ENCODE measurements at places on chromosomes 4 and X.

GRCh38 chr4:83993774-83994173, 457.9 kb downstream of the GPAT3 start:
- no peak for DNase-seq

- no peak for DNase-seq
Measured at GRCh38 chr4:184165291-184165690, 52.4 kb downstream of the ENPP6 start.

GRCh38 chrX:32448320-32448719, 763.0 kb downstream of the DMD start:
- DNase-seq, result no peak

GRCh38 chrX:137401092-137401491, 164.8 kb upstream of the ZIC3 start:
- no peak for DNase-seq

GRCh38 chr4:6208416-6208815, 8.1 kb upstream of the JAKMIP1 start:
- no peak for DNase-seq

DNA sequence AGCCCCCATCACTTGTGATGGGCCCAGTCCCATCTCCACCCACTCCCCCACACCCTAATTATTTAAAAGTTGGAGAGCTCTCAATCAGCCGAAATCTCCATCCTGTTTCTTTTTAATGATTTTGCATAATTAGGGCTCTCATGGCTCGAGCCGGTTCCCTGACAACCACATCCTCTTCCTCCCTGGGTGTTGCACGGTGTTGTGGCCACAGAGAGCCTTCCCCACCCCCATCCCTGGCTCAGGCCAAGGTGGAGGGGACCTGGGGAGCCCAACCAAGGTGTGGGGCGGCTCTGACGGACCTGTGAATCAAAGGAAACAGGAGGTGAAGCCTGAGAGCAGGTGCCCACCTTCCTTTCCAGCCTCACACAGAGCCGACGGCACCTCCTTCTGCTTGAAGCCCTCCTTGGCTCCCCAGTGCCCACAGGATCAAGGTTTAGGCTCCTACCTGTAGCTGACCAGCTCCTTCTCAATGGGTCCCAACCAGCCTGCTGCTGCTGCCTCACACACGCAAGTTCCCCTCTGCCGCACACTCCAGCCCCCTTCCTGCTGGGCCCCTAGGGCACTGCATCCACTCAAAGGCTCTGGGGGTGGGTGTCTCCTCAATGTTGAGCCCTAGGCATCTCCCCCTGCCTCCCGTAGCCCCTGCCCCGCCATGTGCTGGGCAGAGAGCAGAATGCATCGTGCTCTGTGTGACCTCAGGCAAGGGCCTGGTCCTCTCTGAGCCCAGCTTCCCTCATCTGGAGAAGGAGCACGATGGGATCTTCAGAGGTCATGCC, 68.7 kb downstream of the WFS1 start:
- no peak for DNase-seq

GRCh38 chr4:183853548-183853940, 51.6 kb upstream of the STOX2 start:
- DNase-seq, result no peak

- no peak for DNase-seq
Measured at GRCh38 chr4:23135792-23136645, 443.3 kb downstream of the GBA3 start.

- no peak for DNase-seq
Measured at GRCh38 chr4:123399627-123400358, 3.2 kb downstream of the SPRY1 start.

GRCh38 chrX:138349351-138349750, 362.2 kb downstream of the FGF13 start:
- no peak for DNase-seq

GRCh38 chr4:147597561-147597960, 19.6 kb upstream of the TMEM184C start:
- DNase-seq, result no peak

DNA sequence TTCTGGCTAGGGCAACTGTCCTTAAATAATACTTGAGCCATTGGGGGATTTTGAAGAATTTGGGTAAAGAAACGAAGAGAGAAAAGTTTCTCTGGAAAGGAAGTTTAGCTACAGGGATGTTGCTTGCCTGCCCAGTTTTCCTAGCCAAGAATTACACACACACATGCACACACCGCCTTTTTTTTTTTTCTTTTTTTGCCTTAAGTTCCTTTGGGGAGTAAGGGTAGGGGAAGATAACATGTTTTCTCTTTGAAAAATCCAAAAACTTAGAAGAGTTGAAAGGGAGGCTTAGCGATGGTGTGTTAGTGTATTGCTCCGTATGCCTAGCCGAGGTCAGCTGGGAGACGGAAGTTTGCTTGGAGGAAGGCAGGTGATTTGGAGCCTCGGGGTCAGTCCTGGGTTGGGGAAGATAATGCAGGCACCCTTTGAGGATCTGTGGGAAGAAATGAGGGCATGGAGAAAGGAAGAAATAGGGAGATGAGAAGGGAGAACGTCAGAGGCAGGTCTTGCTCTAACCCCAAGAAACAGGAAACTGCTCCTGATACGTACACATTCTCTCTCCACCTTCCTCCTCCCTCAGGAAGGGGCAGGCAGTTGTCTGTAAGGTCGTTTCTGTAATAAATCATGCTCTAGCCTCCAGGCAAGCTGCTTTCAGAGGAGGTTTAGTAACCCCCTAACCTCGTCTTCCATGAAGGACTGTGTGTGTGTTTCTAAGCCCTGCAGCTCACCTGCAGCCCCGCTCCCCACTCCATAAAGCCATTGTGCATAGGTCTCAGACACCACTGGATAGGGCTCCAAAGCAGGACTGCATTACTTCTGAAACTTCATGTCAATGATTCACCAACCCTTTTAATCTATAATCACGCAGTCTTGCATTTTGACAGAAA, 10.5 kb downstream of the KLF3 start:
- no peak for DNase-seq

- DNase-seq, result no peak
Measured at GRCh38 chr4:2847302-2847871, 3.7 kb downstream of the ADD1 start.

GRCh38 chr4:48311896-48312295, 29.4 kb upstream of the SLAIN2 start:
- no peak for DNase-seq

DNA sequence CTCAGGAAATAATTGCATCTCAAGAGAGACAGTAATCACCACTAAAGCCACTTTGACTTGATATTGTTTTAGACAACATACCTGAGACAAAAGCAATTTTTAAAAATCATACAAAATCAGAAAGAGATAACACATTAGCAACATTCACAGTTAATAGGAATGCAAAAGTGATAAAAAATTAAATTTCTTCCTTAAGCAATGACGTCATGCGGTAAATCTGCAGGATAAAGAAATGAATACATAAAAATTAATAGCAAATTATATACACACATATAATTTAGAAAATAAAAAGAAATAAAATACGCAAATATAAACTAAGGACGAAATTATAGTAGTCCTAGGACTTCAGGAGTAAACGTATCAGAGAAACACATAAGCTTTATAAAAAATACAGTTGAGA, 866.5 kb upstream of the PRKX start:
- no peak for DNase-seq

DNA sequence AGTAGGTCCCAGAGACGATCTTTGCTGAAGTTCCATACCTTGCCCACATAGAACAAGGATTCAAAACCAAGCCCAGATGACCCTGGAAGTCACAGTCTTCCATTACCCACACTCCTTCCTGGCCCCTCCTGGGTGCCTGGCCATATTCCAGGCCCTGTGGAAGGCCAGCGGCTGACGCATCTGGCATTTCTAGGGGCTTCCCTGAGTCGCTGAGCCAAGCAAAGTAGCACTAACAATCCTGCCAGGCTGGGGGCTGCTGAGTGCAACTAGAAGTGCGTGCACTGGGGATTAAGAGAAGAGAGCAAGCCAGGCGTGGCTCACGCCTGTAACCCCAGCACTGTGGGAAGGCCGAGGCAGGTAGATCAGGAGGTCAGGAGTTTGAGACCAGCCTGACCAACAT, 175.2 kb upstream of the CPEB2 start:
- DNase-seq, result no peak

GRCh38 chr4:185800266-185800945, 11.6 kb downstream of the SORBS2 start:
- no peak for DNase-seq

- DNase-seq, result no peak
Measured at GRCh38 chr4:83625821-83626220, 89.9 kb downstream of the GPAT3 start.

DNA sequence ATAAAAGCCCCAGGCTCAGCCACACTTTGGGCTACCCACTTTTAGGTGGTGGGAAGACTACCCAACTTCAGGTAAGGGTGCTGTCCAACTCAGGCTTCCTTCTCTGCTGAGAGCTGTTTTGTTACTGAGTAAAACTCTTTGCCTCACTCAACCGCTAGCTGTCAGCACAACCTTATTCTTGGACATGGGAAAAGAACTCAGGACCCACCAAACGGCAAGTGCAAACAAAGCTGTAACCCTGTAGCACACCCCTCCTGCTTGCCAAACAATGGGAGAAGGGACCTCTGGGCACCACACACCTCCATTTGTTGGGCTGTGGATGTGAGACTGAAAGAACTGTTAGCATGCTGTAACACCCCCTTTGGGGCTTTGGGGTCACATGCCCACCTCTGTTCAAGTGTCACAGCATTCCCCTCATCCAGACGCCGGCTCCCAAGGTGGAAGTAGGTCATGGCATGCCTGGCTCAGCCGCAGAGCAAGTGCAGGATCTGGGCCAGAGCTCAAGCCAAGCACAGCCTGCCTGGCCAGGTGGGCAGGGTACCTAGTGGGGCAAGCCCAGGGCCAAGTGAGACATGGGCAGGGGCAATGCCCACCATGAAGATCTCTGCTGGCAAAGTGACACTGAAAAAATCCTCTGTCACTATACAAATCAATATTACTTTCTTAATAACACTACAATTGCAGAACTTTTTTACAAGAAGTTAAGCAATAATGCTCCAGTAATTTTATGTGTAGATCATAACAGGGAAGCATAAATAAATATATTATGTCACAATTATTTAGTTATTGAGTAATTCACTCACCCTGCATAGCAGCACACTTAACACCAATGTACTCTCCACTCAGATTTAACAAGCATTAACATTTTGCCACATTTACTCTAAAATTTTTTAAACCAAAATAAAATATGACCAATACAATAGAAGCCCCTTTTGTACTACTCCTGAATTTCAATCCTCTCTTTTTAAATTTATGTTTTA, 107.2 kb downstream of the TBCK start:
- DNase-seq, result no peak

GRCh38 chr4:89949782-89950387, 55.2 kb downstream of the MMRN1 start:
- DNase-seq, result no peak

DNA sequence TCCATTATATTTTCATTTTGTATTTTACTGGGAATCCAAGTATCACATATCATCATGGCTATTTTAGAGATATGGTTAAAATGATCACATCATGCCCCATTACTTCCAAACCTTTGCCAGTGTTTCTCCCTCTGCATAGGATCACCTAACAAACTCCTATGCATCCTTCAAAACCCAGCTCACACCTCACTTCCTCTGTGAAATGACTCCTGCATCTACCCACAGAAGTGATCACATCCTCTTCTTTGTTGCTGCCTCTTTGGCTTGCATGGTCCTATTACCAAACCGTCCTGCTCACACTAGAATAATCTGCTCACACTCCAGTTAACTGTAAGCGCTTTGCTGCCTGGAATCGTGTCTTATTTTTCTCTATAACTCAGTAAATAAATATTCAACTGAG, 74.7 kb upstream of the C4orf50 start:
- DNase-seq, result no peak

- no peak for DNase-seq
Measured at GRCh38 chr4:182400790-182401189, 157.6 kb downstream of the TENM3 start.

DNA sequence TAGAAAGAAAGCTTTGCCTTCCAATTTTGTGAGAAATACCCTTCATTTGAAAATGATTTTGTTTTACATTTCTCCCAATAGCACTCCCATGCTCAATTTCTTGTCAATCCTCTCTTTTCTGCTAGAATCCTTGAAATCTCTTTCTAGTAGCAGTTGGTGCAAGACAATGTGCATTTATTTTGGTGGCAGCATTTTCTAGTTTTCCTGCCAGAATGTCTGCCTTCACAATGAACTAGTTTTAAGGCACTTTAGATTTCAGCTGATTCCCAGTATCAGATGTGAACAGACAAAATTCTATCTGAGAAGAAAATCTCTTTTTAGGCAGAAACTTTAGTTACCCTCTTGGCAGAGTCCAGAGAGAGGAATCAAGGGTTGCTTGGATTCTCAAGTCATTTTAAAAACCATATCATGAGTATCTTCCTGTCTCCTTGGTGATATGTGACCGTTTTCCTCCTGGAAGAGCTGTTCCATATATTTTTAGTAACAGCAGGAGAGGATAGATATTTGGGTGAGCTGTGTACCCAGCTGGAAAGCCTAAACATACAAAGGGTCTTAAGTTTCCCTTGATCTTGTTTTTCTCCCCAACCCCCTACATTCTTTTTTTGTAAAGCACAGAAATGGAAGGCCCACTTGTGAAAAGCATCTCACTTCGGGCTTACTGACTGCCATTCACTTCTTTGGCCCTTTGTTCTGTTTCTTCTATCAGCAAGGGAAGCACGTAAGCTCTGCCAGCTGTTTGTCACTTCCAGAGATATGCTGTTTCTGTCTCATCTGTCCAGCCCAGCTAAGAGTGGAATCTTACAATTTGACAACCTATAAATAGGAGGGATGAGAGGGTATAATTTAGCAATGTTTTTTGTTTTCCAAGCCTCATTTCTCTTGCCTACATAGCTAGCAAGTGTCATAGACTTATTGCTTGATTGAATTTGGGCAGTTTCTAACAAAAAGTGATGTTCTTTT, 38.7 kb downstream of the TSPAN7 start:
- no peak for DNase-seq

DNA sequence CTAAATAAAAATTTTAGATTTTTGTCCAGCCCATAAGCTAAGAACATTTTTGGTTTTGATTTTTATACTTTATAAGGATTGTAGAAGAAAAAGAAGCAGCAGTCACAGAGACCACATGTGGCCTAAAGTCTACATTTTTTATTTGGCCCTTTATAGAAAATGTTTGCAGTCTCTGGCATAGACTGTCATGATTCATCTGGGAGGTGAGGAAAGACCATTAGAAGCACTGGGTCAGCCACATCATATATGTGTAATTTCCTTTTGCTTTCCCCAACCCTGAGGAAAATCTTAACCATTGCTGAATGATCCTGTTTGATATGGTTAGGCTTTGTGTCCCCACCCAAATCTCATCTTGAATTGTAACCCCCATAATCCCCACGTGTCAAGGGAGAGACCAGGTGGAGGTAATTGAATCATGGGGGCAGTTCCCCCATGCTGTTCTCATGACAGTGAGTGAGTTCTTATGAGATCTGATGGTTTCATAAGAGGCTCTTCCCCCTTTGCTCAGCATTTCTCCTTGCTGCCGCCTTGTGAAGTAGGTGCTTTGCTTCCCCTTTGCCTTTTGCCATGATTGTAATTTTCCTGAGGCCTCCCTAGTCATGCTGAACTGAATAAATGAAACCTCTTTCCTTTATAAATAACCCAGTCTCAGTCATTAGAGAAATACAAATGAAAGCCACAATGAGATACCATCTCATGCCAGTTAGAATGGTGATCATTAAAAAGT, 12.1 kb upstream of the COPS4 start:
- DNase-seq, result no peak
